ENCODE measurements at places on chromosomes 4 and X. TPM values are rescaled to one million over a fixed set of nuclear protein-coding genes. Genes with fewer than 3 reads are reported as not detected.

GRCh38 chr4:74546057-74546456 is 101.1 kb downstream of the AREG start:
- no peak for DNase-seq

TLR1 gene
- total RNA-seq, result 0.60 TPM

DNA sequence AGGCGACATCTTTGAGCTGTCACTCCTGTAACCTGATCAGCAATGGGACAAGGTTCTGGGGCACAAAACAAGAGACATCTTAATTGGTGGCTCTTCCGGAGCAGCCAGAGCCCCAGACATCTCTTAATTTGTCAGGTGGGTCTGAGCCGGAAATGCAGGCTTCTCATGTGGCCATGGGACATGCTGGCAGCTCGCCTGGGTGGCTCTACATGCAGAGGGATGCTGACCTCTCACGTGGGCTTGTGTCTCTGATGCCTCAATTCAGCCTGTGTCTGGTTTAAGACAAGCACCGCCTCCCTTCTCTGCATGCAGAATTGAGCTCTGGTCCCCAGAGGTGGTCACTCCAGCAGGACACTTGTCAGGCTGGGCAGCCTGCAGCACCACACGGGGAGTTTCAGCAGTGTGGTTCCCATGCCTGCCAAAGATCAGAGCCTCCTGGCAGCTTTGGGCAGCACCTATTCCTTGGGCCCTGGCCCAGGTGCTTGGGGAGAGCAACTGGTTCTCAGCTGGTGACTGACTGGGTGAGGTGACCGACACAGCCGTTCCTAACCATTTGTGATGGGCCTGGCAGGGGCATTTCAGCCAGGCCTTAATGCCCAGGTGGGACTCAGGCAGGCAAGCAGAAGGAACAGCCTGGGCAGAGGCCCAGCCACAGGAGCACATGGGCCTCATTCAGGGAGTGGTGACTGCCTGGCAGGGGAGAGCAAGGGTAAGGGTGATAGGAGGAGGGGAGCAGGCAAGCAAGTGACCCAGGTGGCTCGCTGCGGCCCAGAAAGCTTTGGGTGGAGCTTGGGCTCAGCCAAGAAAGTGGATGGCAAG is 53.4 kb downstream of the HMX1 start:
- no peak for DNase-seq

SPANXC gene
- total RNA-seq, result not detected

- no peak for DNase-seq
Measured at GRCh38 chrX:139211568-139212182, 318.9 kb upstream of the F9 start.

GRCh38 chrX:104270212-104270611 is 15.5 kb upstream of the ESX1 start:
- no peak for DNase-seq

DNA sequence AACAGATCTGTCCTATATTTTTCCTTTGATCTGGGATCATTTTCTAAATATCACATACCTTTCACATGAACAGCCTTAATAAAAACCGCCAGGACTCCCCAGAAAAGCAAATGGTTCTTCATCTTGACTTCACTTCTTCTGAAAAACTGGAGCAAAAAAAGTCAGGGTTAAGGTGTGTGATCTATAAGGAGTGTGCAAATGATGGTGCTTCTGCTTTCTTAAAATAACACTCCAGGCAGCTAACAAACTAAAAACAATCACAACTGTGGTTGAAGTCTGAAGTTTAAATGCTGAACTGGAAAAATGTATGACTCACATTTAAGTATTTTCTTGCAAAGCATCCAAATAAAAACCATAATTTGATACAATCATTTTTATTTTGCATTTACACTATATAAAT is at the start of gene JCHAIN:
Gene JCHAIN, minus strand, starts transcription at position 140 of the 400 bp plus-strand sequence. Its CDS starts 18 bp downstream, at position 122.
- no peak for DNase-seq

FGF13 gene
- not detected for total RNA-seq

Data from A172 (cell line).